ENCODE measurements at places on chromosomes 2 and 18.

- no peak for DNase-seq
These were observed 12.5 kb downstream of the SPTBN1 start for GRCh38 chr2:54468673-54469072.

GRCh38 chr2:216757532-216757931 is 62.2 kb upstream of the IGFBP5 start:
- DNase-seq = no peak

DNA sequence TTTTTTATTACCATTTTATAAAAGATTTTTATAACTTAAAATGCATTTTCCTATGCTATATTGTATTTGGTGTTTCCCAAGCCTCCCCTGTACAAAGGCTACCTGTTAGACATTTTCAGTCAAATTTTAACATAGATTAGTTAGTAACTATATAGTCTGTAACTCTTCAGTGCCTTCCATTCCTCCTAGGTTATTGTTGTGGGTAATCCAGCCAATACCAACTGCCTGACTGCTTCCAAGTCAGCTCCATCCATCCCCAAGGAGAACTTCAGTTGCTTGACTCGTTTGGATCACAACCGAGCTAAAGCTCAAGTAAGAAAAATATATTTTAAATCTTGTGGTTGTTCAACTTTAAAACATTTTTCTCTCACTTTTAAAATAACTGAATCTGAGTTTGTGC is 10.2 kb downstream of the MDH1 start:
- DNase-seq = no peak

DNA sequence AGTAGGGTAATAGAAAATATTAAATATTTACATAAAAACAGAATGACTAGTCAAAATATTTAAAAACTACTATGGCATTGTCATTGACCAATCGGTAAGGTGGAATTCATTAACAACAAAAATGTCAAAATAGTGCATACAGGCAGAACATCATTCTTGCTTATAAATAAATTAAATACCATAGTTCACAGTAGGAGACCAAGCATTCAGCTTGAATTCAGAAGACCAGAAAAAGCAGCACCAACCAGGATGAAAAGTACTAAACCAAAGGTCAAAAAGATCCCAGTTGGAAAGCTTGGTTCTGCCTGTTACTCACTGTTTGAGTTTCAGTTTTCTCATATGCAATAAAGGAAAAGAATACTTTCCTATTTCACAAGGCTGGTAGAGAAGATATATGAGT is 244.3 kb downstream of the OSR1 start:
- DNase-seq = no peak

DNA sequence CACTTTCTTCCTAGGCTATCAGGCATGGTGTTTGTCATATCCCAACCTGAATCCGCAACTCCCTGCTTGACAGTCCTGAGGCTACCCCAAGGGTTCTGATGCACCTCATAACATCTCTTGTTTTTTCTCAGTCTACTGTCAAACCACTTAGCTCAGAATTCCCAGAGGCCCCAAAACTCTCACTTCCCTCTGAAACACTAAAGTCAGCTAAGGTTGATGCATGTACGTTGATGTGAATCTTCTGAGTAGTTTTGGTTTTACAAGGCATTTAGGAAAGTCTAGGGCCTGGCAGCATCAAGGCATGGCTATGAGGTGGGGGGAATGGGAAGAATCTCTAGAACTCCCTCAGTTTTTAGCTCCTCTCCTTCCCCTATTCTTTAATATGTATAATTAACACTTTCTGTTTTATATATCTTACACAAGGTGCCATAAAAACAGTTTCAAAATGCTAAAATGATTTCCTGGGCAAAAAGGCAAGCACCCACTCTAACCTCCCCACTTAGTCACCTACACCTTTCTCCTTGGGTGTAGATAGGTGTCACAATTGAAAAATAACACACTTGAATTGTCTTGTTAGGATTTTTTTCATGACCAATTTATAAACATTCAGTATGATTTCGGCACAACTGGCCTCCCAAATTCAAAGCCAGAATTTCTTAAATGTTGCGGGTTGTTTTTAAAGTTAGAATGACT is 71.4 kb upstream of the TANK start:
- no peak for DNase-seq

DNA sequence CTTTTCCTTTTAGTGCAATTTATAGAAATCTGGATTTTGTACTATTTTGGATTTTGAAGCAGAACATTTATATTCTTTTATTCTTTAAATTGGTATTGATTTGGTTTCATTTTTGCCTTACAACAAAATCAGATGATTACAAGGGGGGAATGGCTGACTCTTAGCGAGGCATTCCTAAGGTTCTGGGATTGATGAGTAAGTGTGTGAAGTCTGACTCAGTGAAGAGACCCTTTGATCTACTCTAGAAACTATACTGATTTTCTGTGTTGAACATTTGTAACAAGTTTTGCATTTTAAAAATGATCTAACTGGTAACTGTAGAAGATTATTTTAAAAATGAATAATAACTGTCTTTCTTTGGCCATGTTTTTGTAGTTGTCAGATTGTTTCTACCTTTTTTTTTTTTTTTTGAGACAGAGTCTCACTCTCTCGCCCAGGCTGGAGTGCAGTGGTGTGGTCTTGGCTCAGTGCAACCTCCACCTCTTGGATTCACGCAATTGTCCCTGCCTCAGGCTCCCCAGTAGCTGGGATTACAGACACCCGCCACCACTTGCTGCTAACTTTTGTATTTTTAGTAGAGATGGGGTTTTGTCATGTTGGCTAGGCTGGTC is 48.7 kb downstream of the TTC39C start:
- no peak for DNase-seq

GRCh38 chr2:37892436-37893114 is 32.5 kb upstream of the RMDN2 start:
- DNase-seq = no peak

- no peak for DNase-seq
These were observed 1.8 kb upstream of the SATB2 start for GRCh38 chr2:199459286-199460100.

GRCh38 chr2:147538088-147538487 is 306.7 kb upstream of the ACVR2A start:
- no peak for DNase-seq

GRCh38 chr2:108611021-108611420 is 76.8 kb downstream of the LIMS1 start:
- DNase-seq = no peak

- no peak for DNase-seq
These were observed 21.6 kb upstream of the GYPC start for GRCh38 chr2:126634273-126634861.

GRCh38 chr2:241931084-241931975 is 61.8 kb downstream of the RTP5 start:
- DNase-seq = no peak

DNA sequence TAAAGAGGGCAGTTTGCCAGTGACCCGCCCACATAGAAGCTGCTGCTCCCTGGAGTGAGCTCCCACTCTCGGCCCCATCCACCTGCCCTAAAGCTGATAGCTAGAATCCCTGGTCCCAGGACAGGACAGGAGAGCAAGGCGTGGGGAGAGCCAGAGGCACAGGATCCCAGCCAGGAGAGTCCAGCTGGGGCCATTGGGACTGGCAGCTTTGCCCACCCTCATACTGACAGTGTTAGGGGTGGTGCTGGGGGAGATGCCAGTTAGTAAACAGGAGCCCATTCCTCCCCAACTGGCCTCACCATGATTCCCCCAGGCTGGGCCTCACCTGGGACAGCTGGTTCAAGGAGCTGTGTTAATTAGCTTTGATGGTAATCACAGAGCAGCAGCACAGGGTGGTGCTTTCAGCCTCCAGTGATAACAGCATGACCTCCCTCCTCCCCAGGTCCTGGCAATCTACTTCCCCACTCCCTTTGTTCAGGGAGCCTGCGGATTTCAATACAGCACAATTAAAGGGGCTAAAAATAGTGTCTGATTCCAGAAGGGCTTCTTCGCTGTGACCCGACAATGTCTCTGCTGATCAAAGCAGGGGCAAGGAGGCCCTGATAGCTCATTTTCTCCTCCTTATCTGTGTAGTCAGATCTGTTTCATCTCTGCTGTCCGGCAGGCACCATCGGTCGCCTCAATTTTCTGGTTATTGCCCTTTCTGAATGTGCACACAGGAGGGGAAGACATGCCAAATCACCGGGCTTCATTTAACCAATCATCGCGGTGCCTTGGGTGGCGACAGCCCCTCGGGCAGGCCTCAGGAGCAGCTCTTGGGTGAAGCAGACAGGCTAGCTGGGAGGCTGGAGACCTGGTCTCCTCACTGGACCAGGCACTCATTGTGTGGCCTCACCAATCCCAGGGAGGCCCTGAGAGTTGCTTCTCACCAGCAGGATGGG is 119.9 kb upstream of the TEX51 start:
- DNase-seq = no peak

DNA sequence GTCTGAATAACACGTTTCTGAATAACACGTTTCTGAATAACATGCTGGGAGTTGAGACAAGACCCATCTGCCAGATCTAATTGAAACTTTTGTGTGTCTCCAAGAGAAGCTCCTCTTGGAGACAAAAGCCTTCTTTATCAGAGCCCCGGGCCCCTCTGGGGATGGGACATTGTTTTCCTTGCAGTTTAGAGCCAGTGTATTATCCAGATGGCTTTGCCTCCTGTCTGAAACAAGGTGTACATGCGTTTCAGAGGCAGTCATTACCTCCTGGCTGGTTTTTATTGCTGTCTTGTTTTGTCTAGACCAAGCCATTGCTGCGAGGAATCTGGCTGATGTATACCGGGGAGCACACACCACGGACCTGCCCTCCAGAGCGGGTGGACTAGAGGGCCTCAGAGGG is 7.8 kb downstream of the FOSL2 start:
- DNase-seq = no peak

- no peak for DNase-seq
These were observed 27.3 kb upstream of the TNP1 start for GRCh38 chr2:216887138-216887537.

DNA sequence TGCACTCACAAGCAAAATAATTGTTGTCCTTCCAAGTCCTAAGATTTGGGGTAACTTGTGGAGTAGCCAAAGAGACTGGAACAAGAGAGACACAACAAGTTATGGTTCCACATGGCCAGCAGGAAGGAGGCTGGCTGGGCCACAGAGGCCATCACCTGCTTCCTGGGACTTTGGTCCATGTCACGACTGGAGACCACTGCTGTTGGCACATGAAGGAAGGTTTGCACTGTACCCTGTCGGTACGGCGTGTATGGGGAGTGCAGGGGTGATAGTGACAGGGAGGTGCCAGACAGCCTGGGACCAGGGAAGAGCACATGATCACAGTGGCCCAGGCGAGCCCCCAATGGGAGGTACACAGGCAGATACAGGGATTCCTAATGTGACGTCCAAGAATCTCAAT is 15.5 kb downstream of the SLC66A2 start:
- DNase-seq = no peak

DNA sequence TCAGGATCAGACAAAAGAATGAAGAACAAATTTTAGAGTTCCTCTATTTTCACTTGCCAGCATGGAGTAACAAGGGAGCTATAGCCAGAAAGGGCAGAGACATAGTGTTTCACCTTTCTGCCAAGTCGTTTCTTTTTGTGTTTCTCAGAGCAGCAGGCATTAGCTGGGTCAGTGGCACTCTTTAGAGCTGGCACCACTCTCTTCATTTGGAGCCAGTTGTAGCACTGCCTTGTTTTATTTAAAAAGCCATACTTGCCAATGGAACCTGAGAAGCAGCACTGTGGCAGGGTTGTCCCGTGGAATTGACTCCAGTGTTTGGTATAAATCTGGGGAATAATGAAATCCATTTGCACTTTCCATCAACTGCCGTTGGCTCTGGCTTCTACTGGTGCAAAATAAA is 64.0 kb downstream of the LRRTM4 start:
- no peak for DNase-seq

DNA sequence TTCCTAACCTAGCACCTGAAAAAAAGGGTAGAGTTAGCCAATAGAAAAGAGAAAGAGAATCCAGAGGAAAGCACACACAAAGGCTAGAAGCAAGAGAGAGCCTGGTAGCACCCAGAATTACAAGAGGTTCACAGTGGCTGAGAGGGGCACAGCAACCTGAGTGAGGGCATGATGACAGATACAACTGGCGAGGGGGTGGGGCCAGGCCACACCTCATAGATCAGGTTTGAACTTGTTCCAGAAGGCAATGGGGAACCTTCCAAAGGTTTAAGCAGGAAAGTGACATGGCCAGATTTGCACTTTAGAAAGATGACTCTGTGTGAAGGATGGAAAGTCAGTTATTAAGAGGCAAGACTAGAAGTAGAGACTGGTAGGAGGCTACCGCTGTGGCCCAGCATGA is 148.0 kb downstream of the TTC32 start:
- DNase-seq = no peak

- DNase-seq = no peak
These were observed 62.4 kb downstream of the TXNL1 start for GRCh38 chr18:56575819-56576663.

GRCh38 chr2:198424112-198424511 is 619.7 kb downstream of the PLCL1 start:
- DNase-seq = no peak

DNA sequence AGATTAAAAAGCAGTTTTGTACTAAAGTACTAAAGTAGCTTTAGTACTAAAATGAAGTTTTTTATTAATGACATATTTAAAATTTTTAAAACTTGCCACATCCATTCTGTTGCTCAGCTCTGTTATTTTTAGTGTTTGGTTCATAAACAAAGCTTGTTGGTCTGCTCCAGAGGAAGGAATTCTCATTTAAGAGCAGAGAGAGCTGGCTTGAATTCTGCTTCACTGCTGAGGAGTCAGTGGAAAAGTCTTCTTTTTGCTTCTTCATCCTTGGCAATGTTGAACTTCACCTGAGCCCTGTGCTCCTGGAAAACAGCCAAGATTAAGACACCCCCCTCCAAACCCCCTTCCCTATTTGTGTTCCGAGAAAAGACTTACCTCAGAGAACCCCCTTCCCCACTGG is 40.6 kb downstream of the TMEM87B start:
- no peak for DNase-seq

- no peak for DNase-seq
These were observed 12.3 kb upstream of the ASNSD1 start for GRCh38 chr2:189648846-189649509.

DNA sequence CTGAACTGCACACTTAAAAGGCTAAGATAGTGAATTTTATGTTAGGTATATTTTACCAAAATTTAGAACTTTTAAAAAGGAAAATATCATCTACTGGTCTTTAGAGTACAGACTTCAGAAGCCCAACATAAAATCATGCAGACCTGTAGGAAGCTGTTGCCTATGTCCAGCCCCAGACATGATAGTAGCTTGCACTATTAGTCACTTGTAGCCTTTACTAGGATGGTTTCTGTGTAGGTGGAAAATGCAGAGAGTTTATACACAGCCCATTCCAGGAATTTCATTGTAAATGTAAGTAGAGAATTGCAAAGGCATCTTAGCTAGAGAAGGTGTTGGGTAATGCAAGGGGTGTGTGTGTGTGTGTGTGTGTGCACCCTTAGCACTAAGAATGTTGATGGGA is 640.2 kb downstream of the RNF144A start:
- DNase-seq = no peak
